ENCODE measurements at places on chromosomes 3 and 15. TPM values are rescaled to one million over a fixed set of nuclear protein-coding genes. Genes with fewer than 3 reads are reported as not detected.

Gene SNRK
- 16.6 TPM for total RNA-seq

DNA sequence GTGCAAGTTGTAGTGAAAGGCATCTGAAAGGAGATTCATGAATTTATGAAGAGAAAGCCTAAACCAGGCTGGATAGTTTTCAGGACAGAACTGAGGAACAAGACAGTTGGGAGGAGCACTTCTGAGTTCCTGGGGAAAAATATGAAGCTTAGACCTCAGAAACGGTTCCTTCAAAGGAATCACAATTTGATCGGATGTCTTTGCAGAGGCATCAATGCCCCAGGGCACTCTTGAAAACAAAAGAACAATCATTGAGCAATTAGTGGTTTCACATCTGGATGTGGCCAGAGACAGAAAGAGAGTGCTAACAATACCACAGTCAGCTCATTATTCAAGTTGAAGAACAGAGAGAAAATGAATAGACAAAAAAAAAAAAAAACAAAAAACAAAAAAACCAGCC lies 86.2 kb downstream of the KLF13 start:
- H3K27ac ChIP-seq: peak overlapping the region; percentile 17
- peaks cover 24% of the 10 kb centered on the region for H3K4me1 ChIP-seq
- no peaks in the 10 kb centered on the region for H3K27me3 ChIP-seq
- H3K4me3 ChIP-seq: no peak overlapping the region
- DNase-seq: peak; percentile 66
- H3K36me3 ChIP-seq: peaks cover 6% of the 10 kb centered on the region

- no peak overlapping the region for H3K4me3 ChIP-seq
- H3K4me1 ChIP-seq: no peaks in the 10 kb centered on the region
- no peak for DNase-seq
- no peak overlapping the region for H3K27ac ChIP-seq
- H3K36me3 ChIP-seq: peaks cover 5% of the 10 kb centered on the region
These were observed 379.7 kb upstream of the EPHA6 start for GRCh38 chr3:96434651-96435050.

DNA sequence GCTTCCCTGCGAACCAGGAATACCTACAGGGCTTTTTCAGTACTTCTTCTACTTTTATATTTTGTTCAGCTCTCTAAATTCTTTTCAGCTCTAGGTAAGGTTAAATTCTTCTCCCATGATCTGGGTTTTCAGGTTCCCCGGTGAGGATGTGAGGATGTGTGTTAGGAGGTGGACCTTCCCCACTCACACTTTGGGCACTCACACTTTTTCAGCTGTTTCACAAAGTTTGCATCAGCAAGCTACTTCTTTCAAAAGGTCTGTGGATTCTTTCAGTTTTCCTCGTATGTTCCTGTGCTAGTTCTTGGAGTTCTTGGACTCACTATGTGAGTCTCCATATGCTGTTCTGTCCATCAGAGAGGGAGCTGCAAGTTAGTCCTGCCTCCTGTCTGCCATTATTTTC lies 13.9 kb upstream of the OR5K2 start:
- peaks cover 18% of the 10 kb centered on the region for H3K4me1 ChIP-seq
- no peak overlapping the region for H3K4me3 ChIP-seq
- H3K27ac ChIP-seq: peak overlapping the region; percentile 97
- no peak for DNase-seq

Data from MCF 10A (cell line).